ENCODE measurements at places on chromosomes 5 and 9.

- no peak for DNase-seq
Measured at GRCh38 chr5:39742916-39743315, 318.1 kb upstream of the DAB2 start.

- no peak for DNase-seq
Measured at GRCh38 chr5:133744960-133745308, 132.6 kb upstream of the FSTL4 start.

DNA sequence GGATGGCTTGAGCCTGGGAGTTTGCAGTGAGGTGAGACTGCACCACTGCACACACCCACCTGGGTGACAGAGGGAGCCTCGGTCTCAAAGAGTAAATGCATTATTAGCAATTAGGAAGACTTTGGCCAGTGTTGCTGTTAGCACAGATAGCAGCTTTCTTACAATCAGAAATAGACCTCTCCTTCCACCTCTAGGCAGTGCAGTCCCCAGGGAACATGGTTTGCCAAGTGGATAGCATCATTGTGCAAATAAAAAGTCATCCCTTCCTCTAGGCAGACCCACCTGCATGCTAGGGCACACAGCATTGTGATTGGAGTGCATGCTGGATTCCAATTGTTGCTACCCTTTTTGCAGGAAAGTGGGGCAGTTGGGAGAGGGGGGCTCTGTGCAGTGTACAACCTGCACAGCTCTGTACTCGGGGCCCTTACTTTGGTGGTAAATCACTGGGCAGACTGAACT is 77.9 kb upstream of the KLF9 start:
- no peak for DNase-seq

DNA sequence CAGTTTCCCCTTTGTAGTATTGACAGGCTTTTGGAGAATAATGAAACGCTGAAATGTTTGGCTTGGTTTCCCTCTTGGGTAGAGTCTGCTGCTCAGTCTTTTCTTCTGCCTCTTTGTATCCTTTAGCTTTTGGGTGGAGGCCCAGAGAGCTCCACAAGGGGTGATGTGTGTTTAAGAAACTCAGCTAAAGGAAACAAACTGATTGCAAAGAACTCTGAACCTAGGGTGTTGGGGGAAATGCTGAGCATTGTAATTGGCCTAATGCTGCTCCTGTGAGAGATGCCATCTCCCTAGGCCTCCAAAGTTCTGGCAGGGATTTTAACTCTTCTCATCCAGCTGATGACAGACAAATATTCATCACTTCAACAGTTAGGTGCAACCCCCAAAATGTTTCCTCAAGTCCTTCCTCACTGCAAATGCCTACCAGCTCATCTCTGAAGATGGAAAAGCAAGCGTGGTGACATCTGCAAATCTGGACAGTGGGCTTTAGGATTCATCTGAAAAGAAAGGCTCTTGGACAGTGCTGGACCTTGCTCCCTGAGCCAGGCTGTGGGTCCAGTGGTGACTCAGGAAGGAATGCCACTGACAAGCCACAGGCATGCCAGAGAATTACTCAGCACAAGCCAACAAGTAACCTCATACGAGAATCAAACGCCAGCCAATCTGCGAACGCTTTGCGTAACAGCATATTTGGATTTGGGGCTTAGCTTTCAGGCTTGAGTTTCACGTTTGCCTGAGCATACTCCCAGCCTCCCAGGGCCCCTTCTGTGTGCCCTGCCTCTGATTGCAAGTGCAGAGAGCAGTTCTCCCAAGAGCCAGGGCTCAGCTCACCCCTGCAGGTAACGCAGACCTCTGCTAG is 30.5 kb upstream of the ZSWIM6 start:
- no peak for DNase-seq

DNA sequence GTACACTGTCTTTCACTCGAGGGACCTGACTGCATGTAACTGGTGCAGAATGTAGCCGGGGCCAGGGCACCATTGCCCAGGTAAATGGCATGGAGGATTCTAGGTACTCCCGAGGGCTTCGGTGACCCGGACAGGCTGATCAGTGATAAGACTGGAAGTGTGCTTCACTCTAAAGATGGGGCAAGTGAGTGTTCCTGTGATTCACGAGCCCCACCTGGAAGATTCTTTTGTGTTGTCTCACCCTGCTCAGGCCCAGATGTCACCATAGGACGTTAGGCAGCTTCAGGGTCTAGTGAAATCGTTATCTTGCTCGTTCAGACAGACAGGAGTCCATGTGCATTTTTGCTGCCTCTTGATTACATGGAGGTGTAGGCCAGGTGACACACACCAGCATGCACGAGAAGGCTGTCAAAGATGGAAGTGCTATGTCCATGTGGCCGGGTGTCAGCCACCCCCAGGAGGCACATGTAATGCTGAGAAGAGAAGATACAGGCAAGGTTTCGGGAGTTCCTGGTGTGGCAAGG is 73.9 kb downstream of the WNK2 start:
- DNase-seq, result no peak

DNA sequence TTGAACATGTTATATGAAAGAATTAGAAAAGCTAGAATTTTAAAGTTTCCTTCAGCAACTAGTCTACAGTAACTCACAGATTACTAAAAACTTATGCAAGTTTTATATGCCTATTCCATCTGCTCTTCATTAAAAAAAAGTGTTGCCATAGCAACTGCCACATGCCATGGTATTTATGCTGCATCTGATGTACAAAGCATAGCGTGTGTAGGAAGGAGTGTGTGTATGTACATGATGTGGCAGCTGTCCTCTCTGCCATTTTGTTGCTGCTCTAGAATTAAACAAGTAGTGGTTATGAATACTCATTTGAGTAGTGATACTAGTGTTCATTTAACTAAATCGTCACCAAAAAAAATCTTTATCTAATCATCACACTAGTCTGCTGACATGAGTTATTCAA is 593.5 kb downstream of the CETN3 start:
- DNase-seq, result no peak

DNA sequence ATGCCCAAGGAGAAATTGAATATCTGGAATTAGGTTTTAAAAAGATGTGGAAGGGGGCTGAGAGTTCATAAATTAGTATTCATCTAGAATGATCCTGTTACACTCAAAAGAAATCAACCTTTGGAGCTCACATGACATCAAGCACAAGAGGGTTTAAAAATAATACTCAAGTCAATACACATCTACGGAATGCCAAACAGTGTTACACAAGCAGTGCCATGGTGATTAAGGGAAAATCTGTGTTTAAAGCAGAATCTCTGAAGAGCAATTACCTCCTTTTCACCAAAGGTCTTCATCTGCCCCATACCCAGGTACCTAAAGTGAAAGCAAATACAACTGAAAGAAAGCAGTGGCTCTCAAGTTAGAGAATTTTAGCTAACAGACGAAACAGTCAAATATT is 261.6 kb downstream of the NFIB start:
- no peak for DNase-seq

- DNase-seq, result peak; percentile 42
Measured at GRCh38 chr9:33106827-33107621, 30.6 kb upstream of the SMU1 start.

DNA sequence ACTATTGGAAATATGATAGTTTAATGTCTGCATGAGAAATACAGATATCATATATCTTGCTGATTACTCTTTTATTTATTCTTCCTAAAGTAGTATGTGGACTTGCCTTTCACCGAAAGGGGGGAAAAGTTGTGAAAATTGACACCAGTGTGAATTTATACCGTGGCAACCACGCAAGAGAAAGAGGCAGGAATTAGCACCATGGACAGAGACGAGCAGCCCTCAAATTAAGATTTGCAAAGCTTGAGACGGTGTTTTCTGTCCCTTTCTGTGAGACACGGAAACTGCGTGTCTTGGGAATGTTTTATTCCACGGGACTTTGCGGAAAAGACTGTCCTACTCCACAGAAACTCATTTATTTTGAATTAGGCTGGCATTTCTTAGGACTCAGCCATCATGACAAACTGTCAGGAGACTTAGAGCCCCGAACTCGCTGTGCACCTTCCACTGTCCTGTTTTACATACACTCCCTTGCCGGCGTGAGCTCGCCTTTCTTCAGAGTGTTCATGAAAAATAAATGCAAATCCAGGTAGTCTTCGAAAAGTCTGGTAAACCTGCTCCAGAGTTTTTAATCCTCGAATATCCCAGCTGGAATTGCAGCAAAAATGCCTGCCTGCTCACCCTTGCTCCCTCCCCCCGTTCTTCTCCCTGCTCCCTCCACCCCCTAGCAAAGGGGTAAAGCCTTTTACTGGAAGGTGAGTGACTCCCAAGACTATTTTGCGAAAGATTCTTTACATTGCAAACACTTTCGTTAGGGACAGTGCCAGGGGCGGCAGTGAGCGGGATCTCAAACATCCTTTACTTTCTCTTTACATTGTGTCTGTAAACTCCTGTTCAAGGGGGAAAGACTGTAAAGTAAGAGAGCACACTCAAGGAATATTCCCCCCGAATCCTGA is 3.8 kb upstream of the ELAVL2 start:
- DNase-seq, result no peak

DNA sequence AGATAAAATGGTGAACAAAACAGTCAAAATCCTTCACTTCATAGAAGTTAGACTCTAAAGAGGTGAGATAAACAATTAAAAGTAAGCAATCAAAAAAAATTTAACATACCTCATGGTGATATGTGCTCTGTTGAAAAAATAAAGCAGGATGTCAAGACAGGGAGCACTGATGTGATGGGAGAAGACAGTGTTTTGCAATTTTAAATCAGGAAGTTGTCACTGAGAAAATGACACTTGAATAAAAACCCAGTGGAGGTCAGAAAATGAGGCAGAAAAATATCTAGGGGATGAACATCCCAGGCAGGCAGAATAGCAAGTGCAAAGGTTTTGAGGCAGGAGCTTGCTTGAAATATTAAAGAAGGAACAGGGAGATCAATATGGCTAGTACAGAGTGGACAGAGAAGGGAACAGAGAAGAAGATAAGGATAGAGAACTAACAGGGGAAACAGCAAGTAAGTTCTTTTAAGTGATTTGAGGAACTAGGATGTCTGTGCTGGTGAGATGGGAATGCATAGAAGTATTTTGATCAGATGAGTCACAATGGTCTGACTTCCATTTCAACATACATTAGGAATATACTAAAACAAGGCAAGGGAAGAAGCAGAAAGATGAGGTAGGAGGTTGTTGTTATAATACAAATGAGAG is 130.4 kb downstream of the CHSY3 start:
- no peak for DNase-seq

- no peak for DNase-seq
Measured at GRCh38 chr9:17578911-17579793, at the start of gene SH3GL2. TSS of gene SH3GL2 (plus strand) at chr9:17579066.

DNA sequence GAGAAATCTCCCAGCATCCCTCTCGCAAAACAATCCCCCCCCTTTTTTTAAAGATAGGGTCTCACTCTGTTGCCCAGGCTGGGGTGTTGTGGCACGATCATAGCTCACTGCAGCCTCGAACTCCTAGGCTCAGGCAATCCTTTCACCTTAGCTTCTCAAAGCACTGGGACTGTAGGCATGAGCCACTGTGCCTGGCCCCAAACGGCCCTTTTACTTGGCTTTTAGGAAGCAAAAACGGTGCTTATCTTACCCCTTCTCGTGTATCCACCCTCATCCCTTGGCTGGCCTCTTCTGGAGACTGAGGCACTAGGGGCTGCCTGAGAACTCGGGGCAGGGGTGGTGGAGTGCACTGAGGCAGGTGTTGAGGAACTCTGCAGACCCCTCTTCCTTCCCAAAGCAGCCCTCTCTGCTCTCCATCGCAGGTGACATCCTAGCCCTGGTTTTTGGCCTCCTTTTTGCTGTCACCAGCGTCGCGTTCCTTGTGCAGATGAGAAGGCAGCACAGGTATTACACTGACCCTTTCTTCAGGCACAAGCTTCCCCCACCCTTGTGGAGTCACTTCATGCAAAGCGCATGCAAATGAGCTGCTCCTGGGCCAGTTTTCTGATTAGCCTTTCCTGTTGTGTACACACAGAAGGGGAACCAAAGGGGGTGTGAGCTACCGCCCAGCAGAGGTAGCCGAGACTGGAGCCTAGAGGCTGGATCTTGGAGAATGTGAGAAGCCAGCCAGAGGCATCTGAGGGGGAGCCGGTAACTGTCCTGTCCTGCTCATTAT is 6.8 kb downstream of the CA9 start:
- no peak for DNase-seq

GRCh38 chr5:130141659-130142320 is 237.5 kb downstream of the CHSY3 start:
- peak; percentile 6 for DNase-seq

DNA sequence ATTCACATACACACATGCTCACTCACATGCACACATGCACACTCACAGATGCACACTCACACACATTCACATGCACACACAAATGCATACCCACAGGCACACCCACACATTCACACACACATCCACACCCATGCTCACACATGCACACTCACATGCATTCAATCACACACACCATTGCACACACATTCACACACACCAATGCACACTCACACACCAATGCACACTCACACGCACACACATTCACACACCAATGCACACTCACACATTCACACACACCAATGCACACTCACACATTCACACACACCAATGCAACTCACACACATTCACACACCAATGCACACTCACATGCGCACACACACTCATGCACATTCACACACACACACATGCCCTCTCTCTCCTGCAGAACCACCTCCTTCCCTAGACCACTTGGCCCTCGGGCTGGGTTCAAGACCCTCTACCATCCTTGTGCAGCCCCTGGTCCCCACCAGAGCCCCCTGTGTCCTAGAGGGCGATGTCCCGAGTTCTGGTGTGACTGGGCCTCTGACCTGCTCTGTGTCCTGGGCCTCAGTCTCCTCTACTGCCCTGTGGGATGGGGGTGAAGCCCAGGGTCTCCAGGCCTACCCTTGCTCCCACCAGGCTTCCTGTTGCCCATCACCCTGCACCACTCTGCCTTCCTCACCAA is 139.0 kb downstream of the OLFM1 start:
- DNase-seq, result no peak

GRCh38 chr5:140055152-140055551 is 12.1 kb upstream of the NRG2 start:
- DNase-seq, result no peak

DNA sequence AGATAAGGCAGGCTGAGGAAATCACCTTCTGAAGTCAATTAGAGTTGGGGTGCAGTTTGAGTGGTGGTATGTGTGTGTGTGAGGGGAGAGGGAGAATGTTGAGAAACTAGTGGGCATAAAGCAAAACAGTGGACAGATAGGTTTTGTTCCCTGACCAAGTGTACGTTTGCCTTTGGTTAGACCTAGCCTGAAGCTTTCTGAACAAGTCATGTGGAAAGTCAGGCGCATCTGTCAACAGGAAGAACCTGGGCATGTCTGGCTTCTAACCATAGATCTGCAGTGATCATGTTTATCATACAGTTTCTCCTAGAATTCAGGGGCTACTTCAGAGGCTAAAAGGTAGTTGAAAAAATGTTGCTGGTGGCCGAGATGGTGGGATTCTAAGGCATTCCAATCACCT is 143.2 kb upstream of the PCA3 start:
- no peak for DNase-seq

- no peak for DNase-seq
Measured at GRCh38 chr9:72326641-72327040, 38.4 kb downstream of the ZFAND5 start.

GRCh38 chr5:157670662-157671591 is at the start of gene C5orf52:
TSS of gene C5orf52 (plus strand) at chr5:157671533. CDS start at chr5:157671615, 82 bp downstream.
- DNase-seq, result peak; percentile 45

- DNase-seq, result no peak
Measured at GRCh38 chr9:119053070-119053469, 316.2 kb downstream of the BRINP1 start.

- no peak for DNase-seq
Measured at GRCh38 chr5:78920604-78921003, 64.5 kb downstream of the ARSB start.

Data from heart right ventricle (tissue), 16 donors.